ENCODE measurements at places on chromosomes 12 and 14.
A peak's percentile ranks its signal among the peaks of the same experiment; 100 is the strongest.

DNA sequence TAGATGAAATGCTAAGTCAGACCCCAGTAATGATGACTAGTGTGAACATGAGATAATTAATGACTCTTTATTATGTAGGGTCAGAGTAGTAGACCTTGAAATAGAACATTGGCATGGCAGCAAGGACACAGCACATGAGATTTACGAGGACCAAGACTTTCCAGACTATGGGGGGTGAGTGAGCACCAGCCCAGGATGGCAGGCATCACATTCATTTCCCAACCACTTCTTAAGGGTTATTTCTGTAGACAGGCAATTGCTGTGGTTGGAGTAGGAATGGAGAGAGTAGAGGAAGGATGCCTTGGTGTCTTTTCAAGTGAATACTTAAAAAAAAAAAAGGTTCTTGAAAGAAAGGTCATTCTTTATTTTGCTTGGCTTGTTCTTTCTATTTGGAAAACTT is 189.4 kb upstream of the DYRK2 start:
- H3K4me3 ChIP-seq: no peak overlapping the region
- H3K36me3 ChIP-seq: no peaks in the 10 kb centered on the region
- H3K27ac ChIP-seq: no peak overlapping the region
- DNase-seq: no peak
- H3K27me3 ChIP-seq: no peaks in the 10 kb centered on the region

DNA sequence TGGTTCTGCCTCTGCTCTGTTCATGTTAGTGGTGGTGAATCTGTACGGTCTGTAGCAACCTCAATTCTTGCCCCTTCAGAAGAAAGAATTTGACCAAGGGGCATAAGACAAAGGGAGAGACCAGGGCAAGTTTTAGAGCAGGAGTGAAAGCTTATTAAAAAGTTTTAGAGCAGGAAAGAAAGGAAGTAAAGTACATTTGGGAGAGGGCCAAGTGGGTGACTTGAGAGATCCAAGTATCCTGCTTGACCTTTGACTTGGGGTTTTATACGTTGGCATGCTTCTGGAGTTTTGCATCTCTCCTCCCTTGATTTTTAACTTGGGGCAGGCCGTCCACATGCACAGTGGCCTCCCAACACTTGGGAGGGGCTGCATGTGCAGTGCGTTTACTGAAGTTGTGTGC is 225.0 kb downstream of the CRADD start:
- no peak overlapping the region for H3K4me3 ChIP-seq
- H3K4me1 ChIP-seq: no peaks in the 10 kb centered on the region
- no peak overlapping the region for H3K27ac ChIP-seq
- H3K36me3 ChIP-seq: no peaks in the 10 kb centered on the region

- H3K36me3 ChIP-seq: no peaks in the 10 kb centered on the region
- no peak overlapping the region for H3K4me3 ChIP-seq
- no peaks in the 10 kb centered on the region for H3K27me3 ChIP-seq
- no peak for DNase-seq
- no peak overlapping the region for H3K27ac ChIP-seq
Observed at GRCh38 chr12:103865151-103865730, 24.2 kb upstream of the NT5DC3 start.

GRCh38 chr14:42001431-42001830 is 394.8 kb downstream of the LRFN5 start:
- H3K27ac ChIP-seq: no peak overlapping the region
- no peaks in the 10 kb centered on the region for H3K4me1 ChIP-seq
- no peak for DNase-seq
- H3K36me3 ChIP-seq: no peaks in the 10 kb centered on the region
- no peaks in the 10 kb centered on the region for H3K27me3 ChIP-seq

DNA sequence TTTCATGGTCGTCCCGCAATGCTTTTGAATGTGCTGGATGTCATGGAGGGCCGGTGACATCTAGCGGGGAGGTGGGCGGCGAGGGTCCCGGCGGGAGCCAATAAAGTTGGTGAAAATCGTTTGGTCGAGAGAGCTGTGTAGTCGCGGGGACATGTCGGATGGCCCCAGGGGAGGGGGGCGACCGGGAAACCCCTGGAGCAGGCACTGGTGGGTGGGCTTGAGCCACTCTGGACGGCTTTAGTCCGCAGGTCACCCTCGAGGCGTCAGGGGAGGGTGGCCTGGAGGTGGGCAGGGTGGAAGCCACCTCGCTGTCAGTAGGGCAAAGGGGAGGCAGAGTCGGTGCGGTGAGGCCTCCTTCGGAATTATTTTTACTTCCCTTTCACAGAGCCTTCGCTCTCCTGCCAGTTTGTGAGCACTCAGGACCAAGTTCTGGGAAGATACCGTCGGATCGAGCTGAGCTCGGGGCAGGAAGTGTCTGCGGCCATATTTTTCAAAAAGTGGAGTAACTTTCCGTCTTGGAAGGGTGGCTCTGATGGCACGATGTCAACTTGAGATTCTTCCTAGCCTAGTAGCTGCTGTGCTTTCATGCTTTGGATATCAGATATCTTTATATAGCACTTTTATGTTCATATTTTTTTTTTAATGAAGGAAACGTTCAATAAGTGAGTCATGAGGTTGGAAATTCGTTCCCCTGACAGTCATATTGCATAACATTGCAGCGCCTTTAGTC is 28.2 kb downstream of the WBP11 start:
- H3K4me3 ChIP-seq: peak overlapping the region; percentile 85
- H3K27ac ChIP-seq: peak overlapping the region; percentile 90
- no peaks in the 10 kb centered on the region for H3K27me3 ChIP-seq
- DNase-seq: peak; percentile 54
- no peaks in the 10 kb centered on the region for H3K36me3 ChIP-seq
